Cerebellum (tissue), 4 donors: ENCODE measurements at places on chromosomes 12 and 14.

GRCh38 chr12:14256121-14256520 is 109.4 kb upstream of the ATF7IP start:
- DNase-seq = no peak

DNA sequence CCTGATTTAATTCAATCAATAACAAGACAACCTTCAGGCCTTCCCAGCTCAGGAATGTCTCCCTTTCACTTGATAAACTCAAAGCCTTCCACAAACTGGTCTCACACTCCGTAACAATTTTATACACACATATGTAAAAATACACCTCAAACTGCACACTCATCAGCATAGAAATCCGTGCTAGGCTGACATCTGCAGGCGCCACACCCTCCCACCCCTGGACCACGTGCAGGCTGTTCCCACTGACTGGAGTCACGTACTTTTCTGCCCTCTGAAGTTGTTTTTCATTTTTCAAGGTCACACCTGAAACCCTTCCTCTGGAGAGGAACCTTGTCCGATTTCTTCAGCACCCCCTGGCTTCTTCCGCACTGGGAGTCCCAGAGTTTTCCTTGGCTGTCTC is 27.6 kb downstream of the FBXO21 start:
- no peak for DNase-seq

DNA sequence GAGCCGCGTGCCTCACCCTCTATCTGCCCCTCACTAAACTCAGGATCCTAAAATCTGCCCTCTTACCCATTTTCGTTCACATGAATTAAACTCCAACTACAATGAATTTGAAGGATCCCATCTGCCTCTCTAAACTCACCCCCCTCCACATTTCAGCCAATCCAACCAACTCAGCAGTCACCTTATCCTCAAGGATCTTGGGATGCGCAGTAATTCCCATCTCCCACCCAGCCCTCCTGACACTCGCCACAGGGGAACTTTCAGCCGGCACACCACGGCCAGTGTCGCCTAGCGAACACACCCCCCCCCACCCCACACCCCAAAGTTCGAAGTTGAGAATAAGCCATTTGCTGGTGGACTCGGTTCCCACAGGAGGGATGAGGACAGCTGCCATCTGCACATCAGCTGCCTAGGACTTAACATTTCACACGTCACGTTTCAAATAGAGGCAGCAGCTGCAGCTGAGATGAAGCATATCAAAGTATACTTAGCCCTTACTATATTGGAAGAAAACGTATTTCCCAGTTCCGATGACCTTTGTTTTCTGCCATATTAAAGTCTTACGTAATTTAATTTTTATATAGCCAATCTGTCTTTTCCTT is 8.7 kb upstream of the SELPLG start:
- no peak for DNase-seq

- DNase-seq = peak; percentile 81
Observed at GRCh38 chr12:49121047-49121696, 10.0 kb downstream of the TUBA1B start.

DNA sequence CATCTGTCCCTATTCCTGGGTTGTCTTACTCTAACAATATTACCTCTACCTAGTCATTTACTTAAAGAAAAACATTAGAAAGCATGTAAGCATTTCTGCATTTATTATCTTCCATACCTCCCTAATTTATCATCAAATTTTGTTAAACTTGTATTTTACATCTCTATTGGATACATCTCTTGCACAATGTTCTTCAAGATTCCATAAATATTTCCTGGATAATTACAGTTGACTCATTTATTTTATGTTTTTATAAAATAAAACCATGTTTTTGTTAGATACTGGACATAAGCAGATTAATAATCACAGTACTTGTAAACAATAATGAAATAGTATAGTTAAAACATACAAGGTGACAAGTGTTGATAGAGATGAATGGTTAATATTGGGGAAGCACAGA is 209.0 kb downstream of the TMTC3 start:
- no peak for DNase-seq

DNA sequence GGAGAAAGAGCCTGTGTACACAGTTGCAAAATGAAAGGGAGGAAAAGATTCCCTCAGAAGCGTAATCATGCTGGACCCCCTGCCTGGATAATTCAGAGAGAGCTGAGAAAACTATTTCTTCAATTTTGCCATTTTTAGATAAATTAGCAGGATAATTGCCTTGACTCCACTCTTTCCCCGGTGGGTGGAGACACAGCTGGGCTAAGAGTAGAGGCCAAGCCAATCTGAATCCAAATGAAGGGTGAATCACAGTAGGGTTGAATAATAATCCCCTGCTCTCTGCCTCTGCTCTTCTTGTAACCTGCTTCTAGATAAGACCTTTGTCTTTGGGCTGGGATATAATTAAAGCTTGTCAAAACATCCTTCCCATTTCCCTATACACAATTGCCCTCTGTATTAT is 150.1 kb downstream of the CAPZA3 start:
- DNase-seq = no peak

DNA sequence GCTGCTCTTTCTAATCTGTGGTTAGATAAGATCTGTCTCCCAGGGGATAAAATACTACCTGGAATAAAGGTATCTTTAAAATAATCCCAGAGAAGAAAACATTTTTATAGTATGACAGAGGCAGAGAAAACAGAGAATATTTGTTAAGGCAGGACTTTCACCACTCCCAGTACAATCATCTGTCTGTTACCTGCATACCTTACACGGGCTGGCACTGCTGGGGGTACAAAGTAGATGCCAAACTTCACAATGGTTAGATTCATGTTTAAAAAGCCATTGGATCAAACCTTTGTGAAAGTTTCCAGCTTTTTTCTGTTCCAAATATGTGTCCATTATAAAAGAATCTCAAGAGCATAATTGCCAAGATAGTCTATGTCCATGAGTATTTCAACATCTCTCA is 273.6 kb upstream of the BTG1 start:
- no peak for DNase-seq

DNA sequence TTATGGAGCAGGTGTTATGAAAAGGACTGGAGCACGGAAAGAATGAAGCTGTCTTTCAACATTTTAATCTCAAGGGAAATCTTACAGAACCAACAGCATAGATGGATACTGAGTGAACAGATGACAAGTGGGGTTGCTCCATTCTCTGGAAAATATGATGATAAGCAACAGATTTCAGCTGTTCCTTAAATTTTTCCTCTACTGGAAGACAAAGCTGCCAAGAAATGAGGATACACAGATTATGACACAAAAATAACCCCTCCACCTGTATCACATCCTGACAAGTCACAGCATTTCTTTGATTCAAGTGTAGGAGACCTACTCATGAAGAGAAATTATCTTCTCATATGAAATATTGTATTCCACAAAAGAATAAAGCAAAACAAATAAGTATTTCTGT is 13.0 kb upstream of the TMTC2 start:
- no peak for DNase-seq

DNA sequence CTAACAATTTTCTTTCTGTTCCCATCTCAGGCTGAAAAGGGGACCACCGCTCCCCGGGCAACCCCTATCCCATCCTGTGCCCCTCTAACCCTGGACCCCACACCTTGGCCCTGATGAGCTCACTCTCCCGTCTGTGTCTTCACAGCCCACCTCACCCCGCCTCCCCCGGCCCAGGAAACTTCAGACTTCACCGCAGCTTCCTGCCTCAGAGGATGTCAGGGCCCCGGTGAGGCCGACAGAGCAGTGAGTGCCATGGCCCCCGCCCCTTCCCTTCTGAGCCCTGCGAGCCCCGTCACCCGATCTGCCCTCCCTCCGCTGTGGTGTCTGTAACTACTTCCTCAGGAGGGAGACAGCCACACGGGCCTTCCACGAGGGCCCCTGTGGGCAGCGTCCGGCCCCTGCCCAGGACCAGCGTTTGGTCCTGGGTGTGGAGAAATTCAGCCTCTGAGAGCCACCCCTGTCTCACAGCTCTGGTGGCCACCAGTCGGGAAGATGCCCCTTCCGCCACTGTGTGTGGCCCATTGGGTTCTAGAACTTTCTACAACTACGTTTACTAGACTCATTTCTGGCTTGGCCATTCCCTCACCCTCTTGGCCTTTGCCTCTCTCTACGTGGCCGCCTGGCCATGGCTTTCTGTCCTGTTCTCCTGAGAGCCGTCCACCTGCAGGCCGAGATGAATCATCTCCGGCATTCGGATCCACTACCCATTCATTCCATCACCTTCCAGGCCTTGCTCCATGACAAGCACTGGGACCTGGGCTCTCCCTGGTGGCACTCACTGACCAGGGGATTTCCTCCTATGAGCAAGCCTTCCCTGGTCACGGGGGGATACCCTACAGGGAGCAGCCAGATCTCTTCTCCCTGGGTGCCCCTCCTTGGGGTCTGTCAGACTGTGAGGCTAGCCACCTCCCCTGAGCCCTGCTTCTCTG is 3.4 kb downstream of the RHOF start:
- DNase-seq = no peak

DNA sequence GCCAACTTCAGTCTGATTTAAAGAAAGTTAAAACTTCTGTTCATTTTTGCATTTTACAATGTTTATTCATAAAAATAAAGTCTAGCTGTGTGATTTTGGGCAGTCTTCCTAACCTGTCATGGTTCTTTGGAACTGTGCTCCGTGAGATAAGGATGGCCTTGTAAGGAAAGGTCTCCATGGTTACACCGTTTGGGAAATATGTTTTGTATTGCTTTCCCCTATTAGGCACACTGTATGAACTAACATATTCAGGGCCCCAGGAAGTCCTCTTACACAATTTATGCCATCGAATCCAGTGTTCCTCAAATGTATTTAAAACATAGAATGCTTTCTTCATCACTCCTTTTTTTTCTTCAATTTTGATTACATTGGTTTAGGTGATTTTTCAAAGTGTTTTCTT is 54.5 kb downstream of the APAF1 start:
- DNase-seq = no peak

DNA sequence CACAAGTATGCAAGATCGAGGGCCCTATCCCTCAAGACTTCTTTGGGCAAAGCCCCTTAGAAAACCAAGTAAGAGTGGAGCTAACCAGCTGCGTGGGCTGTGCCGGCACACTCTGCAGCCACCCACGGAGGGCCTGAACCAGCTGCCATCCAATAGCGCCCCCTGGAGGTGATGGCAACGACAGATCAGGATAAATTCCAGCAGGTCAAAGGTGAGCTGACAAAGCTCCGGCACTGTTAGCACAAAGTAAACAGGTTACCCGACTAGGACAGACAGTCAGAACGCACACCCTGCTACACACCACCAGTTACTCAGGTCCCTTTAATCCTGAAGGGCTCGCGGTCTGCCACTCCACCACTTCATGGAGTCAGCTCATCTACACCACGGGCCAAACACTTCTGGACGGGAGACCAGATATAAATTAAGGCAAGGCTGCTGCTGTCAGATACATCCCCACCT is 4.9 kb downstream of the ZBTB39 start:
- DNase-seq = no peak

GRCh38 chr12:53344487-53344823 is 8.3 kb upstream of the SP7 start:
- no peak for DNase-seq

- DNase-seq = no peak
Observed at GRCh38 chr14:68140076-68140741, 320.6 kb downstream of the RAD51B start.

DNA sequence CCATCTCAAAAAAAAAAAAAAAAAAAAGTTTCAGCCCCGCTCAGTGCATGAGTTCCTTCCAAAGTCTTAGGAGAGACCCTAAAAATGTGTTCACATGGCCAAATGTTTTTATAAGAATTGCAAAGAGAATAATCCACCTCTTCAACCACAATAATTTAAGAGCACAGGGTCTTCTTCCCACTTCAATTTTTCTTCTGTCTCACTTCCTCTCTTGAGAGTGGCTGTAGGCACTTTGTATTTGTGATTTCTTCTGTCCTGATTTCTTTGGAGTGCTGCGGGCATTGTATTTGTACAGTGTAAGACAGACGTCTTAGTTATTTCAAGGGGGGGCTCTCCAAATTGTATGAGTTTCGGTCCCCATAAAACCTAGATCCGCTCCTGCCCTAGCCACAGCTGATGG is 58.3 kb downstream of the C12orf56 start:
- DNase-seq = no peak

DNA sequence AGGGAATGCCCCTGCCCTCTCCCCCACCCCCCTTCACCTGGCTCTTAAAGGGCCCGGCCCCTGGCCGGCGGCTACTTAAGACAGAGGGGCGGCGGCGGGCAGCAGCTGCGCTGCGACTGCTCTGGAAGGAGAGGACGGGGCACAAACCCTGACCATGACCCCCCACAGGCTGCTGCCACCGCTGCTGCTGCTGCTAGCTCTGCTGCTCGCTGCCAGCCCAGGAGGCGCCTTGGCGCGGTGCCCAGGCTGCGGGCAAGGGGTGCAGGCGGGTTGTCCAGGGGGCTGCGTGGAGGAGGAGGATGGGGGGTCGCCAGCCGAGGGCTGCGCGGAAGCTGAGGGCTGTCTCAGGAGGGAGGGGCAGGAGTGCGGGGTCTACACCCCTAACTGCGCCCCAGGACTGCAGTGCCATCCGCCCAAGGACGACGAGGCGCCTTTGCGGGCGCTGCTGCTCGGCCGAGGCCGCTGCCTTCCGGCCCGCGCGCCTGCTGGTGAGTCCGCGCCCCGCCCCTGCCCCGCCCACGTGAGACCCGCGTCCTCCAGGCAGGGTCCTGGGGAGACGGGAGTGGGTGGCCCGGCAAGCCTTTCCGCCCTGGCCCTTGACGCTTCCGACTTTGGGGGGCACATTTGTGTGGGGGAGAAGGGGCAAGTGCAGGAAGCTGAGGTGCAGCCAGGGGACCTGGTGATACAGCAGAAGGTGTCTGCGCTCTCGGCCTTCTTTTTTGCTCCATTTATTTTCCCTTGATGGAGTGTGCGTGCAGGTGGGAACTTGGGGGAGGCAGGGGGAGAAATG is at the start of gene IGFBP6:
IGFBP6 (plus strand) TSS at position 104 of the 790 bp plus-strand sequence; CDS start at position 155, 51 bp downstream.
- DNase-seq = peak; percentile 64

DNA sequence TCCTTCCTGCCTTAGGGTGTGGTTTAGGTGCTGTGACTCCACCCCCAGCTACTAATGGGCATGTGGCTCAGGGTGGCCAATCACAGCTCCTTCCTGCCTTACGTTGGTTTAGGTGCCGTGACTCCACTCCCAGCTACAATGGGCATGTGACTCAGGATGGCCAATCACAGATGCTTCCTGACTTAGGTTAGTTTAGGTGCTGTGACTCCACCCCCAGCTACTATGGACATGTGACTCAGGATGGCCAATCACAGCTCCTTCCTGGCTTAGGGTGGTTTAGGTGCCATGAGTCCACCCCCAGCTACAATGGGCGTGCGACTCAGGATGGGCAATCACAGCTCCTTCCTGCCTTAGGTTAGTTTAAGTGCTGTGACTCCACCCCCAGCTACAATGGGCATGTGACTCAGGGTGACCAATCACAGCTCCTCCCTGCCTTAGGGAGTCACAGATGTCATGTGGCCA is 163.9 kb downstream of the TBX5 start:
- DNase-seq = no peak
